Esophagus squamous epithelium (tissue), 5 donors: ENCODE measurements at places on chromosomes 6 and 20.

- no peak for DNase-seq
Observed at GRCh38 chr20:58716476-58717277, 24.1 kb downstream of the NPEPL1 start.

GRCh38 chr6:161396539-161396938 is 122.7 kb upstream of the AGPAT4 start:
- DNase-seq: no peak

DNA sequence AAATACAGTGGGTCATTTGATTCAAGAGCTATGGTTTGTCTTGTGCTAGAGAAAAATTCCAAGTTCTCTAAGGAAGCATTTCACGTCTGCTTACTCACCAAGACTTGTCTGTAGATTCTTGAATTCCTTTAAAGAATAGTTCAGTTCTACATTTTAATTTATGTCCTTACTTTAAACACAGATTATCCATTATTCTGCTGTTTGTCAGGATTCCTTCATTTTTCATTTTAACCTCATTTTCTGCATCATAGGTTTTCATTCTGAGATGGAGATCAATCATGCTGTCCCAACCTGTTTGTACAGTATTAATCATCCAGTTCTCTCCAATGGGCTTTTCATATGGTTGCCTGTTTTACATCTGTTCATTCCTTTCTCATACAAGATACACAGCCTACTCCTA is 24.5 kb upstream of the POPDC3 start:
- DNase-seq: no peak

DNA sequence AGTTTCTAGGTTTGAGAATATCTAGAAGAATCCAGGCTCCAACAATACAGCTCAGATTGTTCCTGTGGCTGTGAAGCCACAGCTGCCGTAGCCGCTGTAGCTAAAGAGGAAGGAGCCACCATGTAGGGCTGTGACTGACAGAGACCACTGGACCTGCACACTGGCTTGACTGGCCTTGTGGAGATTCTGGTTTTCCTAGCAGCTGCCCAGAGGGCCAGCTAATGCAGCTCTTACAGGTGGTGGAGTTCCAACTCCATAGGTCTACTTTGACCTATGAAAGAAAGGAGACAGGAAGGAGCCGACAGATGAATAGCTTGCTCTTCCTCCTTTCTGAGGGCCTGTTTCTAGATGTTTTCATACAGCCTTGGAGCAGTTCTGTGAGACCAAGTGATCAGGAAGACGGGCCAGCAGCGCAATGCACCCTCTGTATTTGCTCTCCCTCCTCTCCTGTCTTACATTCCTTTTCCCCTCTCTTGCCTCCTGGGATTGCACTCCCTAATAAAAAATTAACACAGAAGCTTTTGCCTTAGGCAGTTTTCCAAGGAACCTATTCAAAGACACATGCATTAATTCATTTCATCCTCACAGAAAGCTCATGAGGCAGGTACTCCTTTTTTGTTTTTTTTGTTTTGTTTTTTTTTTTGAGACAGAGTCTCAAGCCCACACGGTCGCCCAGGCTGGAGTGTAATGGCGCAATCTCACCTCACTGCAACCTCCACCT is 51.8 kb upstream of the MYB start:
- DNase-seq: no peak

DNA sequence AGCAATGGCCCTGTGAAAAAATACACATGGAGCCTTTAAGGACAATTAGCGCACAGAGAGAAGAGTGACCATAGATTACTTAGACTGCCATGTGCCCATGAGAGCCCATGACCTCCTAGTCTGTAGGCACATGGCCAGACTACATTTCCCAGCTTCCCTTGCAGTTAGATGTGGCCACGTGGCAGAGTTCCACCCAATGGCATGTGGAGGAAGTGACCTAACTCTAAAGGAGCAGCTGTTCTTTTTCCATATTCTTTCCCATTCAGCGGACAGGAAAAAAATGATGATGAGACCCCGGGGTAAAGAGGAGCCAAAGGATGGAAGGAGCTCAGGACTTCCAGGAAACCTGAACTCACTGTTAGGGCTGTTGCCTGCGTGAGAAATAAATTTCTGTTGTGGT is 116.6 kb downstream of the CBLN4 start:
- no peak for DNase-seq

GRCh38 chr6:44480097-44480541 is 92.6 kb downstream of the CDC5L start:
- DNase-seq: no peak

DNA sequence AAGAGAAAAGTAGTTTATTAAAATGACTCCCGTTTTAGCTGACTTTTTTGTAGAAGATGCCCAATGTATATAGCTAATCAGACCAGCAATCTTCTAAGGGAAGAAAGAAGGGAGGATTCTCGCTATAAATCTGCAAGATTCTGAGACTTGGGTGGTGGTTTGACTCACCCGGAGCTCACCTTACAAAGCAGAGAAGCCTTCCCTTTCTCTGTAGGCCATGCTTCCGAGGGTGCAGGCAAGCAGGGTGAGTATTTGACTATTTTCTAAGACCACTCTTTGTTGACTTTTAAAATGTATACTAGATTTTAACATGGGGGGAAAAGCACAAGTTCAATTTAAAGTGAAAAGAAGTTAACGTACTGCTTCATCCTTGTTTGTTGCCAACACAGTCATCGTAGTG is 2.7 kb downstream of the OLIG3 start:
- no peak for DNase-seq

DNA sequence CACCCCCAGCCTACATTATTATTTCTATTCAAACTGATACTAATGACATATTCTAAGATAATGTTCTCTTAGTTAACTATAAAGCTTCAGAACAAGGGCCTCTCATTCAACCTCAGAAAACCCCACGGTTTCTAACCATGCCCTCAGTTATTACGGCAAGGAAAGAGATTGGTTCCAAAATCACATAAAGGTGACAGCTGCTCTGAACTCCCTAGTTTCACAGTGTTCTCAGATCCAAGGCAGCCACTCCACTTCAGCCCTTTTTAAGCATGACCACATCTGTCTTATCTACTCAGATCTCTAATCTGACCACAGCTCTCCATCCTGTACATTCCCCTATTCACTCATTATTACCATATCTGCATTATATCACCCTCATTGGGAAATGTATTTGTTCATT is 98.8 kb upstream of the CEP85L start:
- DNase-seq: no peak

DNA sequence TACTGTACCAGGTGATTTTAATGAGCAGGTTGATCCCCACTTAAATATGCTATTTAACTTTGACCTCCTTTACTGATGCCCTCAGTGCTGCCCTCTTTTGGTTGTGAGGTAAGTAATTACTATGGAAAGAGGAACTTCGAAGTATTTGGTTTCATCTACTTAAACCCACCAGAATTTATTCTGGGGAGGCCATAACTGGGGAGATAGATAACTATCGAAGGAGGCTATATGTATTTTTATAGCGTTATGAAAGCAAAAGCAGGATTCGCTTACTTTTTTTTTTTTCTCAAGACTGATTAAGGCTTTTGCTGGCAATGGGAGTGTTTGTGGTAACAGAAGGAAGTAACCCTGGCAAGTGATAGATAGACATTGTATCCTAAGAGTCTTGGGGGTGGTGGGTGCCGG is 168.9 kb upstream of the CENPW start:
- no peak for DNase-seq

GRCh38 chr6:18601516-18602020 is 214.4 kb downstream of the RNF144B start:
- no peak for DNase-seq

DNA sequence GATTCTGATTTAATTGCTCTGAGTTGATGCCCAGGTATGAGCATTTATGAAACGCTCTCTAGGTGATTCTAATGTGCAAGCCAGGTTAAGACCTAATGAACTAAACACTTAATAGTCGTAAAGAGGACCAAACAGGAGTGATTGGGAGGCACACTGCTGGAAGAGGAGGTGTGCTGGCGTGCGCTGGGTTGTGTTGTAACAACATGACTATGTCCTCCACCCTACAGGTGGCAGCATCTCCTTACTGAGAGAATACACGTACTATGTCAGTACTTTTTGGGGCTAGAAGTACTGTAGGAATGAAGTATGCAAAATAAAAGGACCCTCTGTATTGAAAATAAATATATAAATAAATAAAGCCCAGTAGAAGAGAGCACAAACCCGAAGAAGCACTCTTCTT is 11.9 kb downstream of the C6orf89 start:
- no peak for DNase-seq
